ENCODE measurements at places on chromosomes 1 and 21.

- DNase-seq = no peak
These were observed 30.6 kb downstream of the PKNOX1 start for GRCh38 chr21:43004926-43005325.

DNA sequence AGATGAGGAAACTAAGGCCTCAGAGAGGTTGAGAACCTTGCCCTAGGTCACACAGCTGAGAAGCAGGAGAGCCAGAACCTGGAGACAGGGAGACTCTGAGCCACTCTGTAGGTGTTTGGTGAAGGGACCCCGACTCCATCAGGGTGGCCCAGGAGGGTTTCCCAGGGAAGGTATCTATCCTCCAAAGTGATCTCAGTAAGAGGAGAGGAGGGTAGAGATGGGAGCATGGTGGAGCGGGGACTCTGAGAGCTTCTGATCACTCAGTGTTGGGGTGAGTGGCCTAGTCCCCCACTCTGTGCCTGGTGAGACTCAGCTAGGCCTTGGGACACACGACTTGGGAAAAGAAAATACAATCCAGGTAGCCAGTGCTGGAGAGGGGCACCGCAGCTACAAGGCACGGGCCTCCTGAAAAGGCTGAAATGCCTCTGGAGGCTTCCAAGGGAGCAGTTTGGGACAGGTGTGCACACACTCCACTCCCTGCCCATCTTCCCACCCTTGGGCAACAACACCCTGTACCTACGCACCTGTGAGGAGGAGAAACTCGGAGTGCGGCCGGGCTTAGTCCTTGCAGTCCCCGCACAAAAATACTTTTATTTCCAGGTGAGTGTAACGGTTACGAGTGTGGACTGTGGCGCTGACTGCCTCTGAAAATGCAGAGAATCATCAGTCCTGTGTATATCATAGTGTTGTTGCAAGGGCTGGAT lies 80.8 kb downstream of the CAMK2N1 start:
- no peak for DNase-seq

DNA sequence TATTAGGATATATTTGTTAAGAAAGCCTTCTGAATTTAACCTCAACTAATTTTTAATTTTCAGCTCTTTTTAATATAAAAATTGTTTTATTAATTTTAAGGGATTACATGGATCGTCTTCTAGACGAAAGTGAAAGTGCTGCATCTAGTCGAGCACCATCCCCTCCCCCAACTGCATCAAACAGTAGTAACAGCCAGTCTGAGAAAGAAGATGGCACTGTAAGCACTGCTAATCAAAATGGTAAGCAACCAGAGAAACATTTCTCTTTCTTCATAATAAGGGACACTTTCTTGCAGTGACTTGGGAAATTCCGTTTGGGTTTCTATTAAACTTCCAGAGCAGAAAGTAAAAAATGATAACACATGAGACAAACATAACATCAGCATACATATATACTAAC lies 56.9 kb downstream of the MIER1 start:
- no peak for DNase-seq

DNA sequence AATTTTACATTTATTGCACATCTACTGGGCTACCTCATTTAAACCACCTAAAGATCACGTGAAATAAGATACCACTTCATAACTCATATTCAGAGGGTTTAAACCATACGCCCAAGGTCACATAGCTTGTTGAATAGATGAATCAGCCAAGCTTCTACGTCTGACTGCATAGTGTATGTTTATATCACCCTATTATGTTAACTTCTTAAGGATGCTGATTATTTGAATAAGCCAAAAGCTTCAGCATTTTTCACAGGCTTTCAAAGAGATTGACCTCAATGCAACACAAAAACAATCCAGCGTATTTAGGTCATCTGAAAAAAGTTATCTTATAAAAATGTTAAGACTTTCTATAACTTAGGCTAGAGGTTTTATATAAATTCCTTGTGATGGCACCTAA lies 373.8 kb downstream of the TGFB2 start:
- DNase-seq = no peak

GRCh38 chr1:157932069-157932468 lies 61.4 kb upstream of the KIRREL1 start:
- DNase-seq = no peak

DNA sequence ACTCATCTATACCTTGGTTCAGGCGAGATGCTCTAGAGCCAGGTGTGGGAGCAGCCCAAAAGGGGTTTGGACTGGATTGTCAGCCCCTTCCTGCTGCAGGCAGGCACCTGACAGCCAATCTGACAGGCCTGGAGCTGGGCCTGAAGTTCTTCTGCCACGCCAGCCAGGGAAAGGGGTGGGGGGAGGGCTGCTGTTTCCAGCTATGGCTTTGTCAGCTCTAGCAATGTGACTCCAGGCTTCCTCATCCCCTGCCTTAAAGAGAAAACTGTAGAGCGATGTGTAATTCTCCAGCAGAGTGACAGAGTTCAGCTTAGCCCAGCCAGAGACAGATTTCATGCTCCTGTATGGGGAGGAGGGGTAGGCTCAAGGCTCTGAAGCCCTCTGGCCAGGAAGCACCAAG lies 30.3 kb downstream of the WNT4 start:
- no peak for DNase-seq

DNA sequence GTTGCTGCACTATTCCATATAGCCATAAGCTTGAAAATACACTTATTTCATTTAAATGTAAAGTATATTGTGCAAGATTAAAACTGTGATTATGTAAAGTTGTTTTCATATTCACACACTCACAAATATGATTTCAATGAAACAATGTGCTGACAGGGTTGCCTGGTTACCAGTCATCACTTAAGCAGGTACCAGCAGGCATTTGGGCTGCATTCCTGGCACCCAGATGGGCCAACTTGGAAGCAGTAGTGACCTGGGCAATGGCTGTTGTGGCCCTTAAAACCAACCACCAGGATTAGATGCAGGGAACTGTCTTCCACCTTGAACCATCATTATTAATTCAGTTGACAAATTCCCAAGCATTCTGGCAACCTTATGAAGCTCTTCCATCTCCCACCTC lies 45.0 kb upstream of the RASAL2 start:
- DNase-seq = no peak

DNA sequence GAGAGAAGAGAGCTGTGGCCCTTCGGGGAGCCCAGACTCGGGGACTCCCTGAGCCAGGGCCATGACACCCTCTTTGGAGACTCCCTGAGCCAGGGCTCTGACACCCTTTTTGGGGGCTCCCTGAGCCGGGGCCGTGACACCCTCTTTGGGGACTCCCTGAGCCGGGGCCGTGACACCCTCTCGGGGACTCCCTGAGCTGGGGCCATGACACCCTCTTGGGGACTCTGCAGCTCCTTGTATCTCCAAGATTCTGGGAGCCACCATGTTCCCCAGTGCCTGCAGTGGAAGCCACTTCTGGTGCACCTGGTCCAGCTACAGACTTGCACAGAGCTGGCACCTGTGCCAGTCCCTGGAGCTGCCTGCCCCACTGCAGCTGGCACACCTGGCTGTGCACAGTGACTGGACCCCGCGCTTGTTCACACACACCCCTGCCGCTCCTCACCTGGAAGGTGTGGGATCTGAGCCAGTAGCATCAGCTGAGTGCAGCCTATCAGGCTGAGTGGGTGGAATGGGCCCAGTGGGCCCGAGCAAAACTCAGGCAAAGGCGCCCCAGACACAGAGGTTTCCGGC lies 3.8 kb upstream of the SSU72 start:
- DNase-seq = no peak

DNA sequence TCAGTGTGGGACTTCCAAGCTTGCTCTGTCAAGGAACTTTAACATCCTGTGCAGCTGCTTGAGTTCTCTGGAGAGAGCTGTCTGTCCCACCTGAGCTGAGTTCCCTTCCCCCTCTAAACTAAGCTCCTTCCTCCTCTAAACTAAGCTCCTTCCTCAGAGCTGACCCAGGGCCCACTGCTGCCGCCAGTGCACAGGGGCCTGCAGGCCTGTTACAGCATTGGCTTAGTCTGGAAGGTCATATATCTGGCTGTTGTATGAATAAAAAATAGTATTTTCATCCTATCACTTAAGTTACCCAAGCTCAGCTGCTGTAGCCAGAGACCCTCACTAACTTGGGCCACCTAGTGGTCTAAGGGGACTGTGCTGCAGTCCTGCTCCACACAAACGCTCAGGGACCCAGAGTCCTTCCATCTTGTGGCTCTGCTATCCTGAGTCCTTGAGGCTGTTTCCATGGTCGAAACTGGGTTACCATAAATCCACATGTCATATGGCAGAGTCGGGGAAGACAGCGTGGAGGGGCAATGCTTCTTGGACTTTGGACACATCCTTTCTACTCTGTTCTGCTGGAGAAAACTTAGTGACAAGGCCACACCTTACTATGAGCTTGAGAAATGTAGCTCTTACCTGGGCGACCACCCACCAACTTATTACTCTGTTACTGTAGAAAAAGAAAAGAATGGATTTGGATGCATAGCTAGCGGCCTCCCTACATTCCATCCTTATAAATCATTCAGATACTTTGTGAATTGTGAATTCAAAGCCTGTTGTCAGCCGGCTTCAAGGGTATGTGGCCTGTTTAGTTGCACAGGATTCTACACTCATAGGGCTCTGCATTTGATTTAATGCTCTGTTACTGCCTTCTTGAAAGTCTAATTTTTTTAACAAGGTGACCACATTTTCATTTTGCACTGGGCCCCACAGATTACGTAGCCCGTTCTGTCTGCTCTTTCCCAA lies 71.4 kb upstream of the GCLM start:
- no peak for DNase-seq

DNA sequence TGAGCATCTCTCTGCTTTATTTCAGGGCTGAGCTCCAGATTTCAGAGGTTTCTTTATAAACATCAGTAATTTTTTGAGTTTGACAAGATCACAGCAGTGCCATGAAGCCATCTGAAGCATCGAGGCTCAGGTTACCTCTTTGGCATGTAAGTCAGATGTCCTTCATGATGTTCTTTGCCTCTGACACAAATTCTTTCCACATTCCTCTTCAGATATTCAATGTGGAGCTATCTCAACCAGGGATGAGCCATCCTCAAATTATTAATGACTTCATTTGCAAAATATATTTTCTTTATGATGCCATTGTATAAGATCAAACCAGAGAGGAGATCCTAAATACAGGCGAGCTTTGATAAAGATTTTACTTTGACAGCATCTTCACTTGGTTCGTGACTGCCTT lies 256.7 kb downstream of the COL11A1 start:
- DNase-seq = no peak

GRCh38 chr1:36760081-36760480 lies 274.2 kb downstream of the GRIK3 start:
- no peak for DNase-seq

- DNase-seq = no peak
These were observed 74.4 kb downstream of the CD58 start for GRCh38 chr1:116496380-116496779.

- no peak for DNase-seq
These were observed 734 bp downstream of the PTPN22 start for GRCh38 chr1:113870778-113871177.

GRCh38 chr1:6599141-6599975 lies 3.3 kb downstream of the KLHL21 start:
- DNase-seq = no peak

- DNase-seq = peak; percentile 91
These were observed 162.5 kb downstream of the APP start for GRCh38 chr21:26007951-26008498.
